Kidney tubule cell (primary cell): ENCODE measurements at places on chromosomes 7 and 10.

- DNase-seq, result no peak
Observed at GRCh38 chr10:95309958-95310357, 19.2 kb upstream of the PDLIM1 start.

DNA sequence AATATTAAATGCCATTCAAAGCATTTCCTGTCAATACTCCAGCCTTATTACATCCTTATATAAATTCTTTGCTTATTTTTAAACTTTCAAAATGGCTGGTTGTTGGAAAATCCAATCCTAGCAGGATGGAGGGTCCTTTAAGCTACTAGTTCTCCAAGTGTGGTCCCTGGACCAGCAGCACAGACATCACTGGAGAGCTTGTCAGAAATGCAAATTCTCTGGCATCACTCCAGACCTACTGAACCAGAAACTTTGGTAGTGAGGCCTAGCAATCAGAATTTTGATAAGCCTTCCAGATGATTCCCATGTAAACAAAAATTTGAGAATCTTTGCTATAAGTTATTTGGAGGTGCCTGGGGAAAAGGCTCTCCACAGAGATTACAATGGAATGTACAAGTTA, 43.8 kb downstream of the CALCR start:
- no peak for DNase-seq

DNA sequence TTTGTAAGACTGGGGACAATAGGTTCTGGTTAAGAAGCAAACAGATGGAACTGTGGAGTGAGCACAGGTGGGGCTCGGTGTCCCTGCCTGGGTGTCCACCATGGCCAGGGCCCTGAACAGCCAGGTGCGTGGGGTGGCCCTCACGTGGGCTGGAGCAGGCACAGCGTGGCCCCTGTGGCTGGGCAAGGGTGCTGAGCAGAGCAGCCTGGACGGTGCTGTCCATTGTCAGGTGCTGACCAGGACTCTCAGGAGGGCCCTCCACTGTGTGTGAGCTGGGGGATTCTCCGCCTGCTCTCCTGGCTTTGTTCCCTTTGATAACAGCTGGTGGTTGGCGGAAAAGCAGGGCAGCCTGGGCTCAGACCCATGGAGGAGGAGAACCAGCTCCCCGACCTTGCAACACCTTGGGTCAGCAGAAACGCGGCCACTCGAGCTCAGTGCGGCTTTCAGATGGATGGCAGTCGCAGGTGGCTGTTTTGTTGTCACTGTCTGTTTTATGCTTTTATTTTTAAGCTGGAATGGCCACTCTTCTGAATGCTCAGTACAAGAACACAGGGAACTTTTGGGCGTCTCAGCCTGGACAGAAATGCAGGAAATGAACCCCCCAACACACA, 273.9 kb upstream of the ADARB2 start:
- no peak for DNase-seq

GRCh38 chr7:149422914-149423301, 38.0 kb downstream of the ZNF777 start:
- no peak for DNase-seq

DNA sequence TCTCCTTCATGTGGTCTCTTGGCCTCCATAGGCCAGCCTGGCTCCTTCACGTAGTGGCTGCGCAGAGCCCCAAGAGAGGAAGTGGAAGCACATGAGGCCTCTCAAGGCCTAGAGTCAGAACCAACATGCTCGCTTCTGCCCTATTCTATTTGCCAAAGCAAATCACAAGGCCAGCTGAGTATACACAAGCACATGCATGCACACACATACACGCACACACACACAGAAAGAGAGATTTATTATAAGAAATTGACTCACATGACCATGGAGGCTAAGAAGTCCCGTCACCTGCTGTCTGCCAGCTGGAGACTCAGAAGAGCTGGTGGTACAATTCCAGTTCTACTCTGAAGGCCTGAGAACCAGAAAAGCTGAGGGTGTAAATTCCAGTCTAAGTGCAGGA, 64.3 kb upstream of the NRP1 start:
- DNase-seq, result no peak

- DNase-seq, result no peak
Observed at GRCh38 chr7:76330673-76331072, 28.1 kb downstream of the YWHAG start.
